ENCODE measurements at places on chromosomes 5 and 9.

DNA sequence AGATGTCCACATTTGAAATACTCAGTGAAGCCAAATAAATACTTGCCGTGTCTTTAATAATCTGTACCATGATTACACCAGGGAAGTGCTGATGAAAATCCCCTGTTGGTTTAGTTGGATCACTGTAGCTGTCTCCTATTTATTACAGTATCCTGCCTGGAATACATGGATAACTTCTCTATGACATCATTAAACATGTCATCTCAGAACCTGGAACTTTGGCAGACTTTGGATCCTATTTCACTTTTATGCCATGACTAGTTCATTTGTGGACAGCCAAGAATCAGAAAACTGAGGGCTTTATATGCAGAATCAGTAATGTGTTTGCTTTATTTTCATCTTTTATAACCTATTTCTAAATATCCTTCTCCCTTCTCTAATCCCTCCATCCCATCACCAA lies at the start of gene TXNDC8:
TXNDC8 (minus strand) TSS at position 137 of the 400 bp plus-strand sequence.
- no peak for DNase-seq

GRCh38 chr9:117929868-117930267 lies 225.7 kb downstream of the TLR4 start:
- no peak for DNase-seq

DNA sequence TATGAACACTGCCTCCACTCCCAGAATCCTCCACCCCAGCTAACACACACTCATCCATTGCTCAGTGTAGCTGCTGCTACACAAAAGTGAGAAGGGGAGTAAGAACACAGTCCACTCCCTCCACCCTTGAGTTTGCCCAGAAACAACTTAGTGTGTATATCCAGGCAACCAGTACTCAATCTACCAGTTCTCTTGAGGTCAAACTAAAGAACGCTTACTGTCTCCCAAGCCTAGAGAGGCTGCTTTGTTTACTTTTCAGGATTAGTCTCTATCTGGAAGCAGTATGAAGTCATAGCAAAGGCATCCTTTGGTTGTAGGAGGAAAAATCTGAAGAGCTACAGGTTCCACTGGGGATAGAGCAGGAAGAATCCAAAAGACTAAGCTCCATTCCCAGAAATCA lies 296.3 kb downstream of the KCNN2 start:
- no peak for DNase-seq

- DNase-seq: no peak
Observed at GRCh38 chr5:174759091-174759490, 34.7 kb downstream of the MSX2 start.

- no peak for DNase-seq
Observed at GRCh38 chr9:77926371-77926878, 105.2 kb downstream of the GNAQ start.

- no peak for DNase-seq
Observed at GRCh38 chr9:83670381-83670780, 37.4 kb downstream of the UBQLN1 start.

DNA sequence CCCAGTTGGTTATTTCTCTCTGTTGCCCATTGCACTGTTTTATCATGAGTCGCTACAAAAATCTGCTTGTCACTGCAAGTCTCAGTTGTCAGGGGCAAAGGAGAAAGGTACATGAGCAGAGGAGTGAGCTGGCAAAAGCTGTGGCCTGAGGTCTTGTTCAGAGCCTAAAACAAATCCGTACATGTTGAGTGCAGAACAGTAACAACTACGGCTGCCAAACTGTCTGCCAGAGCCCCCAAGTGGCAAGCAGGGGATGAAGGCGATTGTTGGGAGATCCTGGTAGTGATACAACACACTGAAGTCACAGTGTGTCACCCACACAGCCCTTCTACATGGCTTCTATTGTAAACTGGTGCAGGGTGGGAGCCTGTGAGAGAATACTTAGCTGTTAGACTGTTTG lies 50.9 kb downstream of the BRINP1 start:
- DNase-seq: no peak

DNA sequence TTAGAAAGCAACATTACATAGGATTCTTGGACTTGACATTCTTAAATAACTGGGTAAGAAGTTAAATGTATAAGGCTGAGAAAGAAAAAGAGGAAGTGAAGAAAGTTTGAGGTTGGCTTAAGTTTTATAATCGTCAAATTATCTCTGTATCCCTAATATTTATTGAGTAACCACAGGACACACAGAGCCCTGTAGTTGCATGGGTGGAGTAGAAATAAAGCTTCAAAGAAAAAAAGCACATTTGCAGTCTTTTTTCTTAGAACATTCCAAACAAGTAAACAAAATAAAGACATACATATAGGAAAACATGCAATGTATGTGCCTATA lies 137.0 kb downstream of the CCDC192 start:
- DNase-seq: no peak

- DNase-seq: peak; percentile 92
Observed at GRCh38 chr9:95852059-95853032, 23.1 kb upstream of the ERCC6L2 start.

- DNase-seq: no peak
Observed at GRCh38 chr9:17230646-17231045, 95.8 kb downstream of the CNTLN start.

DNA sequence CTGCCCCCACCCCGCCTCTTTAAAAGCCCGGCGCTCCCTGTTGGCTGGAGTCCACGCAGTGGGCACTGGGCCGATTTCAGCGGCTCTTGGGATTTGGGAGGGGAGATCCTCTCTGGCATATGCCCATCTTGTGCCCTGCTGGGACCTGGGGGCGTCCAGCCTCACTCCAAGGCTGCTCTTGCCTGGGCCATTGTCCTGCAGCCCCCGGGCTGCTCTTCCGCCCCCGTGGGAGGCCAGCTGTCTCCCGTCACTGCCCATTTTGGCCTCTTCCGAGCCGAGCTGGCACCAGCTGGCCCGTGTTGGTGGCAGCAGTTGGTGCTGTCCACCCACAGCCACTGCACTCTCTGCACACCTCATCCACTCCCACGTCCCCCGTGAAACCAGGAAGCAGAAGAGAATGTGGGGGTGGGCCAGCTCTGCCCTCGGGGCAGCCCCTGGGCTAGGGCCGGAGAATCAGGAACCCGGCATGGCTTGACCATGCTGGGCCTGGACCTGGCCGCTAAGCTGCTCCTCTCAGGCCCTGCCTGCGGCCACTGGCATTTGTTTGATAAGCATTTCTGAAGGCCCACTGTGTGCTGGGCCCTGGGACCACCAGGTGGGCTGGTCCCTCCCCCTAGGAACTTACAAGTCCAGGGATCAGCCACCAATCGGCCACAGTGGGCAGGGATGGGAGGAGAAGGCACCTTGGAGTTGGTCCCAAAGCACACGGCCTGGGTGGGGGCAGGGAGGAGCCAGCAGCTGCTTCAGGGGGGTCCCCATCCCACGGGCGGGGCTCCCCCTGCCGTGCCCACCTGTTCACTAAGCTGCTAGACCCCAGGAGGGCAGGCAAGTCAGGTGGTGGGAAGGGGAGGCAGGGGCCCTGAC lies 2.2 kb downstream of the C8G start:
- no peak for DNase-seq

GRCh38 chr9:92752812-92753404 lies 11.7 kb downstream of the BICD2 start:
- no peak for DNase-seq

GRCh38 chr9:4923141-4923540 lies 61.9 kb upstream of the JAK2 start:
- no peak for DNase-seq

DNA sequence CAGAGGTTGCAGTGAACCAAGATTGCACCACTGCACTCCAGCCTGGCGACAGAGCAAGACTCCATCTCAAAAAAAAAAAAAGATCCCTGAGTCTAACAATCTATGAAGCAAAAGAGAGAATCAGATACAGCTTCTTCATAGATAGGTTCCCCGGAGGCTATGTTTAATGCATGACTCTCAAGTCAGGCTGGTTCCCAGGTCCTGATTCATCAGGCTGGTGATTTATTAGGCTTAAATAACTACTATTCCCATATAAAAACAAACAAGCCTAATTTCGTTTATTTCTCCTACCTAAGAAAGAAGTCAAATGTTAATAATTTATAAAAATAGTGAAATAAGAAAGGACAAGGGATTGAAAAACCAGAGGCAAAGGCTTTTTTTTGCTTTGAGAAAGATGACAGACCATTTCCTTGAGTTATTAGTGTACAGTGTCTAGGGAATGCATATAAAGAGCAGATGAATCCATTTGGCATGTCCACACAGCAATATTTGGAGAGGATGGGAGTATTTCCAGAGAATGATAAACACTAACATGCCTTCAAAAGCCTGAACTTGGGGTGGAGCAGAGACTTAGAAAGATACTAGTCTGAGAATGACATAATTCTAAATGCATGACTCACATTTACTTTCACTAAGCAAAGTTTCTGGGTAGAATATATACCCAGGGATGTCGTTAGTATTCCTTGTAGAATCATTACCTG lies 115.3 kb downstream of the NREP start:
- DNase-seq: no peak

DNA sequence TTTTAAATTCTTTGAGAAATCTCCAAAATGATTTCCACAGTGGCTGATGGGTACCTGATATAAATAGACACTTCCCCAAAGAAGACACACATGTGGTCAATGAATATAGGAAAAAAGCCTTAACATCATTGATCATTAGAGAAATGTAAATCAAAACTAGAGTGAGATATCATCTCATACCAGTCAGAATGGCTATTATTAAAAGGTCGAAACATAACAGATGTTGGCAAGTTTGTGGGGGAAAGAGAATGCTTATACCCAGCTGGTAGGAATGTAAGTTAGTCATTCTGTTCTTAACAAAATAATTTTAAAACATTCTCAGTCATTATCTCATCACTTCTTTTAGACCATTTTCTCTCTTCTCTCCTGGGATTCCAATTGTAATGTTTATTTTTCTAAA lies 1666.0 kb upstream of the ACO1 start:
- no peak for DNase-seq

- peak; percentile 78 for DNase-seq
Observed at GRCh38 chr5:163564321-163564938, 59.0 kb downstream of the MAT2B start.

- no peak for DNase-seq
Observed at GRCh38 chr9:109149722-109150121, 17.3 kb downstream of the FRRS1L start.

- no peak for DNase-seq
Observed at GRCh38 chr9:126642839-126643238, 29.1 kb downstream of the LMX1B start.

DNA sequence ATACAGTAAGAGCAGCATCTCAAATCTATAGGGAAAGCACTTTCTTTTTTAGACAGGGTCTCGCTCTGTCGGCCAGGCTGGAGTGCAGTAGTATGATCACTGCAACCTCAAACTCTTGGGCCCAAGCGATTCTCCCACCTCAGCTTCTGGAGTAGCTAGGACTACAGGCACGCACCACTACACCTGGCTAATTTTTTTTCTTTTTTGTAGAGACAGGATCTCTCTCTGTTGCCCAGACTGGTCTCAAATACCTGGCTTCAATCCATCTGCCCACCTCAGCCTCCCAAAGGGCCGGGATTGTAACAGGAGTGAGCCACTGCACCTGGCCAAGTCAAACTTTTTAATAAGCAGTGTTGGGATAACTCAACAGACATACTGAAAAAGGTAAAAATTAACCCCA lies 107.6 kb downstream of the SIL1 start:
- DNase-seq: no peak

DNA sequence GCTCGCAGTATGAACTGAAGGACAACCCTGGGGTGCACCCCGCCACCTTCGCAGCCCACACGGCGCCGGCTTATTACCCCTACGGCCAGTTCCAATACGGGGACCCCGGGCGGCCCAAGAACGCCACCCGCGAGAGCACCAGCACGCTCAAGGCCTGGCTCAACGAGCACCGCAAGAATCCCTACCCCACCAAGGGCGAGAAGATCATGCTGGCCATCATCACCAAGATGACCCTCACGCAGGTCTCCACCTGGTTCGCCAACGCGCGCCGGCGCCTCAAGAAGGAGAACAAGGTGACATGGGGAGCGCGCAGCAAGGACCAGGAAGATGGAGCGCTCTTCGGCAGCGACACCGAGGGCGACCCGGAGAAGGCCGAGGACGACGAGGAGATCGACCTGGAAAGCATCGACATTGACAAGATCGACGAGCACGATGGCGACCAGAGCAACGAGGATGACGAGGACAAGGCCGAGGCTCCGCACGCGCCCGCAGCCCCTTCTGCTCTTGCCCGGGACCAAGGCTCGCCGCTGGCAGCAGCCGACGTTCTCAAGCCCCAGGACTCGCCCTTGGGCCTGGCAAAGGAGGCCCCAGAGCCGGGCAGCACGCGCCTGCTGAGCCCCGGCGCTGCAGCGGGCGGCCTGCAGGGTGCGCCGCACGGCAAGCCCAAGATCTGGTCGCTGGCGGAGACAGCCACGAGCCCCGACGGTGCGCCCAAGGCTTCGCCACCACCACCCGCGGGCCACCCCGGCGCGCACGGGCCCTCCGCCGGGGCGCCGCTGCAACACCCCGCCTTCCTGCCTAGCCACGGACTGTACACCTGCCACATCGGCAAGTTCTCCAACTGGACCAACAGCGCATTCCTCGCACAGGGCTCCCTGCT lies 3.8 kb downstream of the IRX1 start:
- DNase-seq: no peak

DNA sequence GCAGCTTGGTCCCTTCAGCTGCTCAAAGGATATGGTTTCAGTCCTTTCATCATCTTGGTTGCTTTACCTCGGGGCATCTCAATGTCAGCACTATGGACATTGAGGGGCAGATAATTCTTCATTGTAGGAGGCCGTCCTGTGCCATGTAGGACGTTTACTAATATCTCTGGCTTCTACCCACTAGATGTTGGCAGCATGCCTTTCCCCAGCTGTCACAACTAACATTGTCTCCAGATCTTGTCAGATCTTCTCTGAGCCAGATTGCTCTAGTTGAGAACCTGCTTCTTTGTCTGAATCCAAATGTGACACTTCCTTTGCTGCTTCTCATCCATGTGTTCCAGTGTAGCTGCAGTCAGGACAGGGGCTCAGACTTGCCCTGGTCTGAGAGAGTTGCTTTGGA lies 10.3 kb downstream of the PTPA start:
- no peak for DNase-seq

DNA sequence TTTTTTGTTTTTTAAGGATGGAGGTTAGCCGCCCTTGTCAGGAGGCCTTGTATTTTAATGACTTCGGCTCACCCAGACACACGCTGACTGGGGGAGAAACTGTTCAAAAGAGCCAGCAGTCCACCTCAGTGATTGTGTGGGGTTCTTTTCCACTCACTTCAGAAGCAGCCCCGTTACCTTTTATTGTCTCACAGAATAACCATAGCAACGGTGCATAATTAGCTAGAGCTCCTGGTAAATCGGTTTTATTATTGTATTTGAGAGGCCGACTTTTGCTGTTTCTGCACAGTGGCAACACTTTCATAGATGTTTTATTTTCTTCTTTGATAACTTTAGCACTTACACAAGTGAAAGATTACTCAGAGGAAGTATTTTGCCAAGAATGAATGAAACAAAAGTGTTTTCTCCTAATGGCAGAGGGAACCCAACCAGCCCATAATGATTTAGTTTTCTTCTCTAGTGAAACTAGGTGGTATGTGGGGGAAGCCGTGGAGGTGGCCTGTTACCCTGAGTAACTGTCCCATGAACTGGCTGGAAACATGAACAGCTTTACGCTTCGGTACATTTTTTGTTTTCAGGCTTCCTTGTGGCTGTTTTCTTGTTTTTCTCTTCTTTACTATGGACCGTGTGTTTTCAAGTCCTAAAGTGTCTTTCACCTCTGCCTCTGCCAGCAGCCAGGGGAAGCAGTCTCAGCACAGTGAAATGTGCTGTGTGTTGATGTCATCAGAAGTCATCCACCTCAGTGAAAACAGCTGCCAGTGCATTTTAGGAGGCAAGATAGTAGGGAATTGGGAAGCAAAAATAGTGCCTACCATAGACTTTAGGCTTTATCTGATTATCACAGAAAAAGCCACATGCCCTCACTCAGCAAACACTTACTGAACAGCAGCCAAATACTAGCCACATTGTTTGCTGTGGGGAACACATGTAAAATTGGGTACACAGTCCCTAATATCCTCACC lies 414.7 kb downstream of the KDM4C start:
- DNase-seq: no peak

Measured in activated CD4-positive, alpha-beta T cell treated with anti-CD3 and anti-CD28 coated beads, Interleukin-2, Interleukin-6, amounts not matched to agents 100 ng/mL and 50 ng/mL, durations not matched to agents 16 hours and 8 hours (primary cell).